NCI-H146 (cell line): ENCODE measurements at places on chromosomes 7 and 10.

- no peak for DNase-seq
These were observed 3.1 kb upstream of the ABCC2 start for GRCh38 chr10:99779335-99779734.

DNA sequence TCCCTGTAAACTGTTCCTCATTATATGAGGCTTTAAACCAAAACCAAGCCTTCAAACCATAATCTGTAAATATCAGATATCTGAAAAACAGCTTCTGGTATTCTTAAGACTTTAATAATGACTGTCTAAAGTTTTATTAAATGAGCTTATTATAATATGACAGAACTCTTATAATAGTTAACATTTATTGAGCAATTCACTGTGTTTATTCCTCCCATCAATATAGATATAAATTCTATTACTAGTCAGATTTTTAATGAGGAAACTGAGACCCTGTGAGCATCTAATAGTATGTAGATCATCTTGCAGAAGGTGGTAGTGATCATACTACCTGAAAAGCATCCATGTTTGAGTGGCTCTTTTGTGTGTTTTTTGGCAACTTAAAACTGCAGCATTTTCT, 45.1 kb downstream of the KIF11 start:
- no peak for DNase-seq

DNA sequence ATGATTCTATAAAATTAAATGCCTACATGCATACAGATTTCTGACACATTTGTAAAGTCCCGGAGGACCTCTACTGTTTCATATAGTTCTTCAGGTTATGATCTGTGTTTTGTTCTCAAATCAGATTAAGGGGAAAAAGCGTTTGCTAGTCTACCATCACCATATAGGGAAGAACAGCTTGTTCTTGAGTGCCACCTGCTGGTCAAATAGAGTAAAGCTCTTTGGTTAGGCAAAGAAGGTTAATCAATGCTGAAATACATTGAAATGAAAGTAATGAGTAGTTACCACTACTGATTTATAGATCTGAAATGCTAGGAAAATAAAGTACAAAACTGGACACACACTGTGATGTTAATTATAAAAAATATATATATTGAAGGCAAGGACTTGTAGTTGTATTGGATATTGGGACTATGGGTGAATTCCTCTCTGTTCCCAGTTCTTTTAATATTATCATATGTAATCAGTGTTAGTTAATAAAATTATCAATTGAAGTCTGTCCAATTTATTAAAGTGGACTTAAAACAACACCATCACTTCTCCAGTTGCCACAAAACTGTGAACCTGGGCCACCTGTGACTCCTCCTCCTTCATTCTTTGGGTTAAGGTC, 72.6 kb upstream of the PDLIM1 start:
- peak; percentile 47 for DNase-seq

DNA sequence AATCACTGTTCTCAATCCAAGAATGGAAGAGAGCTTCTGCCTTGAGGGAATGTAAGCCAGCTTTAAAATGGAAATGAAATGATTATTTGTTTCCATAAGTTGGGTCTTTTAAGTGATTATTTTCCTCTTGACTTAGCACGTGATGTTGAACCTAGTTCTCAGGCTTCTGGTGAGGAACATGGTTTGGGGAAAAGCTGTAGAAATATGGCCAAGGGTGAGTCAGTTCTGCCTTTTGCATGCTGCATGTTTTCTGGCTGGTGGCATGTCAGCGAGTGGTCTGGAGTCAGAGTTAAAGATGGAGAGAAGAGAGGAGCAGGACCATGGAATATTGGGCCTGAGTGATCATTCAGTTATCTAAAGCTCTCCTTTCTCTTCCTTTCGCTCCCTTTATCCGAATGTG, 54.0 kb downstream of the DNAH11 start:
- no peak for DNase-seq

GRCh38 chr7:130387628-130388403, 7.5 kb downstream of the CPA1 start:
- DNase-seq: peak; percentile 11

DNA sequence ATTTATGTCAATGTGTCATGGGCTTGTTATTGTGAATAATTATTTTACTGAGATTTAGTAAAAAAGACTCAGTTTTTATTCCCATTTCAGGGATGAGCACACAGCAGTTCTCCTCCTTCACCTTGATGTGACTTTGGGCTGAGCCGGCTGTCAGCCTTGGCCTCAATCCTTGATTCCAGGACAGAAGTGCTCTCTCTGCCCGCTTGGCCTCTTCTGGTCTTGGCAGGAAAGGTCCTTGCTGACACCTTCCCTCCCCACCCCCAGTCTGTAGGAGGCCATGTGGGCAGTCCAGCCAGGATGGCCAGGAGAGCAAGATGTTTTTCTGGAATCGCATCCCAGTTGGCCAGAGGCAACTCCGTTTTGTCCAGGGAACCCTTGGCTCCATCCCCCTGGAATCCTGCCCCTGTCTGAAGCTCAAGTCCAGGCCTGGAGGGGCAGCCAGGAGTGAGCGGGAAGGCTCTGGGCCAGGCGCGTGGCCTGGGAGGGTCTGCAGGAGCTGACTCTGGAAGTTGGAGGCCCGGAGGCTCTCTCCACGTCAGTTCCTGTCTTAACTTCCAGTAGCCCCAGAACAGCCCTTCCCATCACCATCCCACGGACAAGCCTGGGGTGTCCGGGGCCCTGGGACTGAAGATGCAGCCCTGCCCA, 100.9 kb downstream of the PDGFA start:
- DNase-seq: no peak

- DNase-seq: no peak
These were observed 6.9 kb downstream of the LYZL1 start for GRCh38 chr10:29295813-29296212.

DNA sequence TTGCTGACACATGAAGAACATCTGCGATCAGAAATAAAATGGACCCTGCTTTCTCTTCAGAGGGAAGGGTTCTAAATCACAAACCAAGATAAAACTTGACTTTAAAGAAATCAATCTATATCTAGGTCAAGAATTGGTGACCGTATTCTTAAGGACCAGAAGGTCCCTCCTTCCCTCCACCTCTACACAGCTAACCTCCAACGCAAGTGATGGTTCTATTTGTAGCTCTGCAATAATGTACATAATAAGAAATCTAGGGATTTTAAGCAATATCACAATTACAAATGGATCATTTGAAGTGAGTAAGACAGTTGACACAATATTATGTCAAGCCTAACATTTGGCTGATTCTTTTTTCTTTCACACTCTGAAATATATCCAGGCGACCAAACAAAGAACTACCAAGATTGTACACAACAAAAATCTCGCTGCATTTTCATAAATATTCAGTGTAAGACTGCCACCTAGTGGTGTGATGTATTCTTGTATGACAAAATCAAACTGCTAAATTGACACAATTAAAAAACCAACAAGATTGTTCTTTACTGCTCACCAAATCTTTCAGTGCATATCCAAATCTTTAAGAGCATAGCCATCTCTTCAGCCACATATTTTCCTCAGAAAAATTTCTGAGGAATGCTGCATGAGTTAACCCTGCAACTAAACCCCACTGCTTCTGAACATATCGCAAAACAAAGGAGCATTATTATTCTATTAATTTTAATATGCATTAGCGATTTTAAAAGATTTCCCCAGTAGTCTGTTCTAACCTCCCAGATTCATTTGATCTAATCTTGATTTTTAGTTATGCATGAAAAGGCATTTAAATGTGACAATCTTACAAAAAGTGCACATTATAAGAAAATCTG, 44.5 kb downstream of the ICA1 start:
- peak; percentile 74 for DNase-seq

DNA sequence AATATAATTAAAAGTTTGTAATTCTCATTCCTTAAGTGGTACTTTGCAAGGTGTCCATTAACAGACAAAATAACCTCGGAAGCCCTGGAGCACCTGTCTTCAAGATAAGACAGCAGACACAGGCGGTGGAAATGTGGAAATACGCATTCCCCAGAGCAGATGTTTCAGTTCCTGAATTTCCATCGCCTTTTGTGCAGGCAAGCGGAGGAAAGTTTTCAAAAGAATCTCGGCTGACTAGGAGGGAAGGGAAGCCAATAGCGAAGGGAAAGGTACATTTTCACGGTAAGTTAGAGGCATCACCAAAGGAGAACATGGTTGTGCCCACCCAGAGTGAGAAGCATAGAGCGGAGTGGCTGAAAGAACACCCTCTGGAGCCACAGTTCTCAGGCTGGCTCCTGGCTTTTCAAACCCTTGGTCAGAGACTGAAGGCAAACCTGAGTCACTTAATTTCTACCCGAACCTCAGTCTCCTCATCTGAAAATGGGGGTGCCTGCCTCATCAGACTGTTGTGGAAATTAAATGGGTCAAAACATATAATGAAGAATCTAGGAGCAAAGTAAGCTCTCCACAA, 13.6 kb downstream of the CPA1 start:
- no peak for DNase-seq

DNA sequence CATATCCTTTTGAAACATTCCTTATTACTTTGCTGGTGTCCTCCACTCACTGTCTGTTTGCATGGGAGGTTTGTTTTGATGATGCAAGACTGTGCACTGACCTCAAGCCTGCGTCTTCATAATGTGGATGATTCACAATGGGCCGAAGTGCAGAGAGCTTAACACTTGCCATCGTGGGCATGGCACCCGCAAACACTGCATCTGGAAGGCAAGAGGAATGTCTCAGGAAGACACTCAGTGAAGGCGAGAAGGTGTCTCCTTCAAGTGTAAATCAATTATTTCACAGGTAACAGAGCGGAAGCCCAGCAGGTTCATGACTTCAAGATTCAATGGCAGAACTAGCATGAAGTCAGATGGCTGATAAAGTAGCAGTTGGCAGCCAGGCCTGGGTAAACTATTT, 98.1 kb downstream of the DPY19L1 start:
- DNase-seq: no peak

DNA sequence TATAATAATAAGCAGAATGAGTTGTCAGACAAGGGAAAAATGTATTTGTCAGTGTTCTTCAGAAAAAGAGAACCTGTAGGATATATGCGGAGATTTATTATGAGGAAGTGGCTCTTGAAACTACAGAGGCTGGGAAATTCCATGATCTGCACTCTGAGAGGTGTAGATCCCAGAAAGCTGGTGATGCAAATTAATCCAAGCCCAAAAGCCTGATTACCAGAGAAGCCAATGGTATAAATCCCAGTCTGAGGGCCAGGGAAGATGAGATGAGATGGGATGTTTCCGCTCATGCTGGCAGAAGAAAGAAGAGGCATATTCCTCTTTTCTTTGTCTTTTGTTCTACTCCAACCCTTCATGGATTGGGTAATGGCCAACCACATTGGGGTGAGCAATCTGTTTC, 732.8 kb upstream of the IGFBP3 start:
- no peak for DNase-seq

GRCh38 chr10:35027567-35027966, 62.6 kb downstream of the CUL2 start:
- no peak for DNase-seq

- no peak for DNase-seq
These were observed 134.1 kb downstream of the CDH23 start for GRCh38 chr10:71530781-71531180.

DNA sequence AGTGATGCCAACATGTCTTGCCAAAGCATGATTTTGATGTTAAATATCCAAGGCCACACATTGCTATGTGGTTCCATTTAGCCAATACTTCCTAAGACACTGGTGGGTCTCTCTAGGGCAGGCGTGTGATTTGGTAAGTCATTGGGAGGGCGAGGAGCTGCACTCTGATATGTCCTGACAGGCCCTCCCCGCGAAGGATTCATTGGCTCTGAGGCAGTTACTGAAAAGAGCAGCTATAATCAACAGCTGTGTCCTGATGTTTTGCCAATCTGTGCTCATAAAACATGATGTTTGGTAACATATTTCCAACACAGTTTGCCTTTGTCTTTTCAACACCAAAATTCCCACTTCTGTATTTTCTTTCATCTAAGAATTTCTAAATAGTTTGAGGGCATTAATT, 646.7 kb downstream of the PARD3 start:
- no peak for DNase-seq

DNA sequence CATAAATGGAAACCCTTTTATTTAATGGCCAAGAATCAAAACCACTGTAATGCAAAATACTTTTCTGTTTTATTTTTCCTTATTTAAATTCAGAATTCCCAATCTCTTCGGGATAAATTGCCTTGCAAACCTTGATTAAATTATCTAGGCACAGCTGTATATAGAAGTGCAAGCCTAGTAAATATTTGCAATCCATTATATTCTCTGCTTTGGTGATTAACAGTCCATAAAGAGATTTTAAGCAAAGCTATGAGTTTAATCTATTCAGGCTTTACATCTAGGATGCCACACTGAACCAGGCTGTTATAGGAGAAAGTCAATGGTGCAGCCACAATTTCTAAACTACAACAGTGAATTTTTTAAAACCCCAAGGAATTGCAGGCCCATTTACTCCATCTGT, 43.6 kb upstream of the THSD7A start:
- DNase-seq: peak; percentile 15

GRCh38 chr10:30747633-30748032, 118.1 kb upstream of the LYZL2 start:
- no peak for DNase-seq

DNA sequence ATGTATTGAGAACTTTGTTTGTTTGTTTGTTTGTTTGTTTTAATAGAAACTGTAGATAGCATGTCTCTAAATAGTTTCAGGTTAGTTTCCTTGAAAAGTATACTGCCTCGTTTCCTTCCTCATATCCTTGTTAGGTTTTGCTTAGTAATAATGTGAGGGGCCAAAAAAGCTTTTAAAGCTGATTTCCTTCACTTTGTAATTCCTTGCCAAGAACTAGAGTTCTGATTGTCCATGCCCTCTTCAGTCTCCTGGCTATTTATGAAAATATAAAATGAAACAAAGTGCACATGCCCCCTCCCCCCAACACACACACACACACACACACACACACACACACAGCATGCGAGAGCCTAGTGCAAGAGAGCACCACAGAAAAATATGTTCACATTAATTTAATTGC, 115.8 kb downstream of the FZD1 start:
- DNase-seq: no peak

- no peak for DNase-seq
These were observed 171.7 kb downstream of the PLXDC2 start for GRCh38 chr10:19987931-19988330.

DNA sequence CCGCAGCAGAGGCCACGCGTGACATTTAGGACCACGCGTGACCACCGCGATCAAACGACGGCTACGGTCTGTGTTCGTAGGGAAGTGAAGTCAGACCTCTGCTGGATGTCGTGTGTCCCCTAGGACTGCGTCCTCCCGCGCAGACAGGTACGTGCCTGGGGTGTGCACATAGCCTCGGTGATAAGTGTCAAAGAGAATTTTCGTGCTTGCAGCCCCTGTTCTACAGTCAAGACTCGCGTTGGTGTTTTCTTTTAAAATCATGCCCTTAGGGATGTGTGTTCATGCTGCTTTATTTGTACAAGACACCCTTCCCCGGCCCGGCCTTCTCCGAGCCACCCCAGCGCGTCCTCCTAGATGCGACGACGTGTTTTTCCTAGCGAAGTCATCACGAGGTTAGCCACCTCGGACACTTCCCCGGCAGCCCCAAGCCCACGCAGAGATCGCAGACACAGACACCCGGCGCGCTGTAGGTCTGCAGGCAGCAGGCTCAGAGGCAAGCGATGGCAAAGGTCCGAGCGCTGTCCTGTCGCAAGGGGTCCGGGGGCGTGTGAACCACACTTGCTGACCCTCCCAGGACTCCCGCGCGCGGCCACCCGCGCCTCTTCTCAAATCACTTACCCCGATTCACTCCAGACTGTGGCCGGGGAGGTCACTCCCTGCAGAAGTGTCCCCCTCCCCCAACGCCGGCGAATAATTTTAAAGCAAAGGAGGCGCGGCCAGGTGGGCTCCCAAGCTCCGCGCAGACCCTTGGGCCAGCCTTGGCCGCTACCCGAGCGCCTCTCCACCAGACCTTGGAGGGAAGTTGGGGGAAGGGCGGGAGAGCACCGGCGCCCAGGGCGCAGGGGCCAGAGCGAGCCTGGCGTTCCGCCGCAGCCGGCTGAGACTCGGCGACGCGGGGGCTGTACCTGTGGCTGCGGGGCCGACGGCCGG, 552 bp downstream of the MKX start:
- no peak for DNase-seq
